ENCODE measurements at places on chromosomes 2 and 18.
A peak's percentile ranks its signal among the peaks of the same experiment; 100 is the strongest.

- no peak for DNase-seq
Observed at GRCh38 chr2:174771136-174771535, 6.9 kb upstream of the CHRNA1 start.

DNA sequence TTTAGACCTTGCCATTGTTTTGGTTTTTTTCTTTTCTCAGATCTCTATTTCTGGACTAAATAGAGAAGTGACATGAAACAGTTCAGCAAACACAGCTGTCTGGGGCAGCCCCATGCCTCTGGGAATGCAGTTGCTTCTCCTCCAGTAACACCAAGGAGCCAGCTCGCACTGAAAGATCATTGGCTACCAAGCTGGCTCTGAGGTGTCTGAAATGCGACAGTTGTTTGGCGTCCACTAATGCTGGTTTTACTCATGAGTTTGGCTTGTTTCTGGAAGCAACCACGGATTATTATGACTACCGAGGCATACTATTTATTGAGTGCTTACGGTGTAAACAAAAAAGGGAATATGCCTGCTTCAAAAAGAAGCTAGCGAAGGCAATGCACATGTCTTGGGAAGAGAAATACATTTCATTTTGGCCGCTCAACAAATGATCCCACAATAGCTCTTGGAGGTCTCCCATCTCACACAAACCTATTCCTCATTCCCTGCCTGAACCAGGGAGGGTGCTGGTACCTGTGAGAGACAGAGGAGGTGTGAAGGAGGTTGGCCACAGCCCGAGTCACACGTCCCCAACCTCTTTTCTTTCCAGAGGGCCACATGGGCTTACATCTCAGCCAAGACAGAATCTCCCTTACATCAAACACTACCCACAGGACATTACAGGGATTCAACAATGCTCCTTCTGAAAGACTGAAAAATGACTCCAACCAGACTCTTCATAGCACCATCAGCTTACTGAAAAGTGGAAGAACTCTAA, 37.5 kb upstream of the NEB start:
- DNase-seq: peak; percentile 37

GRCh38 chr2:63665846-63666475, 77.2 kb downstream of the MDH1 start:
- DNase-seq: peak; percentile 56

DNA sequence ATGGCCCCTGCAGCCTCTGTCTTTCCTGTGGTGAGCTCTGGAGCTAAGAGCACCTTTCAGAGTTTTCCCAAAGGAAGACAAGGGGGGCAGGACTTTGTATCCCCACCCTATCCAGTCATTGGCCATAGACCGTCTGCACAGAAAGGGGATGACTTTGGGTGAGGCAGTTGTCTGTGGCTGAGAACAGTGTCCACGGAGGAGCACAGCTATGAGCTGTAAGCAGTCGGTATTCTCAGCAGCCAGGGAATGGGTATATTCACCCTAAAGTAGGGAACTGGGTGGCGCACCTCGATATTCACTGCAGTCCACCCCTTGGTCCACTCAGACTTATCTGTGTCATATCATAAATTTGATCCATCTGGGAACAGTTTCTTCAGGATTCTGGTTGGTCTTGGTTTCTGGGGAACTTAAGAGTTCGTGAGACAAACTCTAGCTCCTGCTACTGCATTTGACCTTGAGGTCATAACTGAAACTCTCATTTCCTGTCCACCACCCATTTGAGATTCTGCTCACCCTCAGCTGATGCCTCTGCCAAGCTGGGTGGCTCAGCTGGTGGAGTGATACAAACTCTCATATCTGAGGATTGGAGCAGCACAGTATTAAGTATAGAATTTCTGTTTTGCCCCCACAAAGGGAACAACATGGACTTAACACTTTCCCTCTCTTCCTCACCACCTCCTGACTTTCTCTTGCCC, 45.2 kb upstream of the SCG2 start:
- peak; percentile 46 for DNase-seq

- no peak for DNase-seq
Observed at GRCh38 chr2:54085069-54085468, 30.3 kb upstream of the ACYP2 start.

- no peak for DNase-seq
Observed at GRCh38 chr2:106812383-106812782, 73.6 kb downstream of the ST6GAL2 start.

DNA sequence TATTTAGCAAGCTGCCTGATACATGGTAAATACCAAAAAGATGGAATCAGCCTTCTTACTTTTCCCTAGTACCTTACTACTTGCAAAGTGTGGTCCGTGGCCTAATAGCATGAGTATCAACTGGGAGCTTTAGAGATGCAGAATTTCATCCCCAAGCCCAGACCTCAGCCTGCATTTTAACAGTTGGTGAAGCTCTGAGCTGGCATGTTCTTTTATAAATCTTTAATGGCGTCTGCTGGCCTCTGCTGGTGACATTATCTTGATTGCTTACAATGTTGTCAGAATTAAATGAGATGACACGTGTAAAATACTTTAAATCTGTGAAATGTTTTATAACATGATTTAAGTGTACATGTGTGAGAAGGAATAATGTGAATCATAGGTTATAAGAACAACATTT, 115.1 kb upstream of the NOSTRIN start:
- DNase-seq: no peak

DNA sequence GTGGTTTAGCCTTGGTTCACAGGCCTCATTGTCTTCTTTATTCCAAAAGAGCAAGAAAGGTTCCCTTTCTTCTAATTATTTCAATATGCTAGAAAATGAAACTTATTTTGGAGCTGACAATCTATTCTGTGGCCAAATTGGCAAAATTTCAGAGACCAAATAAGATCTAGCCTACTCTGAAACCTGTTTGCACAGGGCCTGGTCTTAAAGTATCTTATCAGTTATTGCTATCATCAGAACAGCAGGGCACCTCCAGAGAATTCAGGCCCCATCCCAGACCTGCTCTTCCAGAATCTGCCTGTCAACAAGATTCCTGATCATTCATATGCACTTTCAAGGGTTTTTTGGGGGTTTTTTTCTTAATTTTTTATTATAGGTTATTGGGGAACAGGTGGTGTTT, 198.7 kb downstream of the ANAPC1 start:
- no peak for DNase-seq

GRCh38 chr2:78418021-78418420, 607.5 kb upstream of the REG3G start:
- DNase-seq: no peak

DNA sequence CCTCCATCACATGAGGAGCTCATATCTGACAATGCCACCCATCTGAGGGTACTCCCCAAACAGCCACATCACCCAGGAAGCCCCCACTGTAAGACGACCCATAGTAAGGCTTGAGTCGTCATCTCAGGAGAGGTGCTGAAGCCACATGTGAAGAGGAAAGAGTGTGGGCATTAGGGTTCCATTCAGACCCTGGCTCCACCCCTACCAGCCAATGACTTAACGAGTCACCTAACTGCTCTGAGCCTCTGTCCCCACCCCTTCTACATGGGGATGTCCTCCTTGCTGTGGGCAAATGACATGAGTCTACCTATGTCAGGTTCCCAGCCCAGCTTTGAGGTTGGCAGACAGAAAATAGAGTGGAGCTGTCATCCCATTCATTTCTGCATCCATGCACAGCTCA, 46.3 kb downstream of the C1QL2 start:
- no peak for DNase-seq

DNA sequence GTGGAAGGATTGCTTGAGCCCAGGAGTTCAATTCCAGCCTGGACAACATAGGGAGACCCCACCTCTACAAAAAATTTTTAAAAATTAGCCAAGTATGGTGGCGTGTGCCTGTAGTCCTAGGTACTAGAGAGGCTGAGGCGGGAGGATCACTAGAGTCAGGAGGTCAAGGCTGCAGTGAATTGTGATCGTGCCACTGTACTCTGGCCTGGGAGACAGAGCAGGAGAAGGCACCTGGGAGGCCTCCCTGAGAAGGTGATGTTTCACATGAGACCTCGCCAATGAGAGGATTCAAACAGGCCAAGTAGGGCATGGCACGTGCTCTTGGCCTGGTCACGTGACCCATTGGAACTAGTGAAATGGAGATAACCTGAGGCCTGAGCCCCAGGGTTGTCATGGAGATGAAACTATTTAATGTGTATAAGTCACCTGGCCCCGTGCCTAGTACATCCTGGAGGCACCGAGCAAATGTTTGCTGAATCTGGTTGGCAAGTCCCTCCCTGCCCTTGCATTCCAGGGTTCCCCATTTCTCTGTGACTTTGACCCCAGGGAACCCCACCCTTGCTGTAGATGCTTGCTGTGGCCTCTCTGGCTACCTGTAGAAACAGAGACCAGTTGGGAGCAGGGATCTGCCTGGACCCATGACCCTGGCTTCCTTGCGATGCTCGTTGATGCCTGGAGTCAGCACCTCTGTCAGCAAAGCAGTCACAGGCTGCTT, 26.1 kb upstream of the ROCK2 start:
- DNase-seq: peak; percentile 17

- DNase-seq: no peak
Observed at GRCh38 chr2:71592181-71592711, 138.9 kb downstream of the DYSF start.

DNA sequence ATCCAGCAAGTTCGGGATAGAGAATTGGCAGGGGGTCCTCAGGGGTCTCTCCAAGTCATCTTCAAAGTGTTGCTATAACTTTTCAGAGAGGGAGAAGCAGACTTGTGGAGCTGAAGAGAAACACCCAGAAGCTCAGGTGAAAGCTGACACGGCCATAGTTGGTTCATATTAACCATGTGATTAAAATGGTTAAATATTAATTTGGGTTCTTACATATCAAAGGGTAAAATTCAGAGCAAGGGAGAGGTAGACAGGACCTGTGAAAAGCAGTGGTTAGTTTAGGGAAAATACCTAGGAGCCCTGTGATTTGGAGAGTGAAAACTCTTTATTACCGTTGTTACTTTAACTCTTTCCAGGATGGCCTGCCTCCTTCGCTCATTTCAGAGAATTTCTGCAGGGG, at the start of gene UGT1A6:
Gene UGT1A6, plus strand, starts transcription at position 243 of the 400 bp plus-strand sequence. Its CDS starts 115 bp downstream, at position 358.
- no peak for DNase-seq

GRCh38 chr2:147364597-147364996, 480.2 kb upstream of the ACVR2A start:
- DNase-seq: no peak

DNA sequence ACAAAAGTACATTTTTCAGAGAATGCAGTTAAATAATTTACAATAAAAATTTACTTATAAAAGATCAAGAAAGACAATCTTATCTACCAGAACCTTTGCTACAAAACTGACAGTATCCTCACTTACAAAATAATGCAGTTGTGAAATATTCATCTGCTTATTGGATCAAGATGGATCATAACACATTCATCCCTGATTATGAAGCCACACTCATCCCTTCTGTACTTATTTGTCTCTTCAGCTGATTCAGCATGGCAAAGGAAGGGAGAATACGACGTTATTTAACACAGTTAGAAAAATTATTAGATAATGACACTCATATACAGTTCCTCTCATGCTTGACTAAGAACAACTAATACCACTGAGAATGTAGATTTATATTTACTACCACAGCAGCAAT, 46.4 kb downstream of the TCF4 start:
- DNase-seq: no peak

- no peak for DNase-seq
Observed at GRCh38 chr18:22490429-22490846, 72.7 kb upstream of the CTAGE1 start.

DNA sequence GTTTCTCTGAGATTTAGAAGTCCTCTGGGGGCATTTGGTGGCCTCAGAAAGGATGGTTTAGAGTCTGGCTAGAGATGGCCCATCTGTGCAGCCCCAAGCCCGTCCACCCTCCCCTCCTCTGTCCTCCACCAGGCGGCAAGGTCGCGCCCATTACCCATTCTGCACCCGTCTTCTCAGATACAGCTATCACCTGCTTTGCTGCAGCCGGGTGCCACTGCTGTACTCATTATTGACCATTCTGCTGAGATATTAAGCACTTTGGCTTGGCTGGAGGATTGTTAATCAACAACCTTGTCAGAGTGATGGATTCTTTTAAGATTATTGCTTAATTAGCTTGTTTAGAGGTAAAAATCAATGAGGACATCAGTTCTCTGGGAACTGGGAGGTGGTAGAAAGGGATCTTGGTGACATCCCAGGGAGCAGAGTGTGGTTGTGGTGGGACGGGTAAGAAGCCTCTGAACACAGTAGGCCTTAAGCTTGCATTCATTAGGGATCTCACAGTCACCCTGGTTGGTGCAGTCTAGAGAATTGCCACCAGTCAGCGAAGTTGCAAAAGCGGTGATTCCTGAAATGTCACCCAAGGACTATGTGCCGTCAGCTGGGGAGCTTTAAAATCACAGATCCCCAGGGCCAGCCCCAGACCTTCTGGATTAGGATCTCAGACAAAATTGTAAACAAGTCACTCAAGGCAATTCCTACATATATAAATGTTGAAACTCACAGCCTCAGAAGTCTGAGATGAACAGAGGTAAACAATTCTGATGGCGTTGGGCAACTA, 90.9 kb downstream of the CAPN13 start:
- no peak for DNase-seq

DNA sequence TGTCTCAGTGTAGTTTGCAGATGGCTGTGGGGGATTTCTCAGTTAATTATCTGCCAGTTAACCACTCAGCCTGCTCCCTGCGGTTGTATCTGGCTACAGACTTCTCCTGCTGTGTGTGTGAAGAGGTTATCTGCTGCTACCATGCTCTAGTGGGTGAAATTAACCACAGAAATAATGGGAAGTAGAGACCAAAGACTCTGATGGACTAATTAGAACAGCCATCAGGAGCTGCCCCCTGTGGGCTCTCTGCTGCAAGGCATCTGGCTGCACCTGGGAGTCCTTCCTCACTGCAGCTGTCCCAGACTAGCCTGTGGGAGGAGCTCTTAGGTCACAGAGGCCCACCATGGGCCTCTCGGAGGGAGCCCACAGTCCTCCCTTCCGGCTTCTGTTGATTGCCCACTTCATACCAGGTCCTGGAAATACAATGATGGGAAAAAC, 66.6 kb downstream of the CTIF start:
- DNase-seq: peak; percentile 68

GRCh38 chr18:47280121-47280520, 28.7 kb upstream of the SKOR2 start:
- no peak for DNase-seq

GRCh38 chr2:105739944-105740530, 4.7 kb upstream of the NCK2 start:
- no peak for DNase-seq

- DNase-seq: no peak
Observed at GRCh38 chr2:201660293-201660895, 17.1 kb upstream of the TMEM237 start.

- DNase-seq: no peak
Observed at GRCh38 chr2:161283926-161284325, 24.3 kb upstream of the PSMD14 start.

DNA sequence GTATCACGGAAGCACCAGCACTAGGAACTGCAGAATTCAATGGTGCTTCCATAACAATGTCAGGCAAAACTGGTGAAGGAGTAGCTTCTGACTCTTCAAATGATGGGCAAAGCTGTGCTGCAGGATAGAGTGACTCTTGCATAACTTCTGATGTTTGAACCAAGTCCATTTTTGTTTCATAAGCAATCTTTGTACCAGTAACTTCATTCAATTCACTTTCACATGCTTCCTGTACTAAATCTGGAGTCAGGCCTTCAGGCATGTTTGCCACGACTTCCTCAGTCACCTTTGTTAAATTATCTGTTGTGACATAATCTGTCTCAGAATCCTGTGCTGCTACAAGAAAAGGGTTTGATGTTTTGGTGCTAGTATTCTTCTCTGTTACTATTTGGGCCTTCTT, 24.0 kb downstream of the RTN4 start:
- DNase-seq: no peak

GRCh38 chr18:27746241-27746640, 430.7 kb downstream of the CDH2 start:
- no peak for DNase-seq
